ENCODE measurements at places on chromosomes 7 and 10. TPM values are rescaled to one million over a fixed set of nuclear protein-coding genes. Genes with fewer than 3 reads are reported as not detected.

- no peak for DNase-seq
Measured at GRCh38 chr10:60735244-60735643, 43.0 kb upstream of the CDK1 start.

DNA sequence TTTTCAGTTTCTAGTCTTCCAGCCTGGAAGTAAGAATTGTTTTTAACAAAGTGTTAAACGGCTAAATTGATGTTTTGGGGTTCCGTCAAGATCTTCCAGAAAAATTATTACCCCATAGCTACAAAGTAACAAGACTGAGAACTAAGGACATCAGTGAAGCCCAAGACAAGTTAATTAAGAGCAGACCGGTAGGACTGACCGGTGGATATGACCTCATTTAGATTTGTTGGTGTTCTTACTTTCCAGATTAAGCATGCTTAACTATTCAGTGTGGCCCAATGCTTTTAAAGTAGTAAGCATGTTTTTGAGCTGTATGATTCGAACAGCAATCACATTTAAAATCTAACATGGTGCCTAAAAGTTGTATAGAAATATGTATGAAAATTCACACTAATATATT, 73.1 kb upstream of the RPA3 start:
- DNase-seq = no peak

DNA sequence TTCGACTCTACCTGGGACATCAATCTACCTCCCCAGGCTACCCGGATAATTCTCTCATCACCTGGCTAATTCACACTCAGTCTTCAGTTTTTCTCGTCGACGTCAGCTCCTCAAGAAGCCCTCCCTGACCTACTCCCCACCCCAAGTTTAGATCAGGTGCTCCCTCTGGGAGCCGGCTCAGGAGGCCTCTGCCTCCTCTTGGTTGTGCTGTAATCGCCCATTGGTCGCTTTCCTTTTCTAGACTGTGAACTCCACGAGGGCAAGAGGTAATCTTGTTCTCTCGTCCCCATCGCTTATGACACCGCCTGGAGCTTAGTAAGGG, 461 bp upstream of the WIPF3 start:
- DNase-seq = no peak

Gene TACR2
- not detected for total RNA-seq

Gene EN2
- not detected for total RNA-seq

Measured in cardiac muscle cell (in vitro differentiated cells and primary cell).